Amniotic stem cell (primary cell): ENCODE measurements at places on chromosomes 6 and 20.
A peak's percentile ranks its signal among the peaks of the same experiment; 100 is the strongest.

DNA sequence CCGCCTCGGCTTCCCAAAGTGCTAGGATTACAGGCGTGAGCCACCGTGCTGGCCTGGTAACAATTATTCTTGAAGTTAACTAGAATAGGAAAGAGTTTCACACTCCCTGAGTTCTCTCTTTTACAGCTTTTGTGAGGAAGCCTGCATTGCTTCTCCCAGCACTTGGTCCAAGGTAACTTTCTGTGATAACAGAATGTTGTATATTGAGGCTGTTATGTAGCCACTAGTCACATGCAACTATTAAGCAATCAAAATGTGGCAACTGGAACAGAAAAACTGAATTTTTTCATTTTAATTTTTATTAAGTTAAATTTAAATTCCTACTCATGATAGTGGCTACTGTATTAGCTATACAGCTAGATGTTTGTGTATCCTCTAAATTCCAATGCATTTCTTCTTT, 2.5 kb downstream of the TRIM38 start:
- no peak for DNase-seq

DNA sequence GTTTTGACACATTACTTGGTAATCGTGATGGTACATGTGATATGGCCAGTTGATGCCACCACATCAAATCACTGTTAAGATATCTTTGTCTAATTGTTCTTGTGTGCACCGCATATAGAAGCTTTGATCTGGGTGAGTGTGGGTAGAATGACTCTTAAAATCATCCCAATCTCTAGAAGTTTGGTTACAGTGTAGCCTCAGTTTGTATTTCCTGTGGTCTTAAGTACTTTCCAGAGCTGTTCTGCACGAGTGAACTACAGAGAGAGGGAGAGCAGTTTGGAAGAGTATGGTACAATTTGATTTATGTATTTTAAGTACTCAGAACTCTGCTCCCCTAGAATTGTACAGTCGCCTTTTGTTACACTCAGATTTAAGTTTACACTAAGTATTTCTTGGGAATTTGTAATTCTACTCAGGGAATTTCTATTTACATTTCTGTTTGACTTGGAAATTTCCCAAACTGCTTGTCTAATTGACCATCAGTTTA, 37.5 kb downstream of the SNX9 start:
- no peak for DNase-seq

GRCh38 chr20:53104884-53105283, 132.7 kb downstream of the TSHZ2 start:
- DNase-seq, result no peak

- DNase-seq, result no peak
Observed at GRCh38 chr20:60976913-60977312, 275.1 kb upstream of the CDH4 start.

DNA sequence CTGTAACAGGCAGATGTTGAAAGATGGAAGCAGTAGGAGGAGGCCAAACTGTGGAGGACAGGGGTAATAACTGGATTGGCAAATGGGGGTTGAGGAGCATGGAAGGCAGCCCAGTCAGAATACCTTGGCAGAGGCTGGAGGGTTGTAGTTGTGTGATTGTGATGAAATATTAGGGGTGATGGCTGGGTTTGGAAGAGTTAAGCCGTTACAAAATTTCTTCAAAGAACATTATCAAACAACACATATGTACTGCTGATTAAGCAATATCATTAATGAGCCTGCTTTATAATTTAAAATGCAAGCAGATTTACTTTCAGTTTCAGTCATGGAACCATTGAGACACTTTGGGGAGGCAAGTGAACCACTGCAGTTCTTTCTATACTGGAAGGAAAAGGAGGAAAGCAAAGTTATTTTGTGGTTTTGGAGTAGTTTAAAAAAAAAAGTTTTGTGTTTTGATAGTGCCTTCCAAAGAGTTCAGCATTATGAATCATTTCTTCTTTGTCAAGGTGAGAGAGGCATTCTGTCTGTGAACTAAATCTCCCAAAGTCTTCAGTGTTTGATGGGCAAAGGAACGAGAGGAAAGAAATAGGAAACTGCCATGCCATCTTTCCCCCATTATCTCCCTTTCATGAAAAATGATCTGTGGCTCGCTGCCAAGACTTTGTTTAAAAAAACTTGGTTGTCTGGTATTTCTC, 20.7 kb downstream of the FOXO3 start:
- peak; percentile 39 for DNase-seq

GRCh38 chr20:4227085-4227821, 211.9 kb upstream of the RNF24 start:
- peak; percentile 13 for DNase-seq

- no peak for DNase-seq
Observed at GRCh38 chr6:90701146-90701781, 114.4 kb upstream of the MAP3K7 start.

DNA sequence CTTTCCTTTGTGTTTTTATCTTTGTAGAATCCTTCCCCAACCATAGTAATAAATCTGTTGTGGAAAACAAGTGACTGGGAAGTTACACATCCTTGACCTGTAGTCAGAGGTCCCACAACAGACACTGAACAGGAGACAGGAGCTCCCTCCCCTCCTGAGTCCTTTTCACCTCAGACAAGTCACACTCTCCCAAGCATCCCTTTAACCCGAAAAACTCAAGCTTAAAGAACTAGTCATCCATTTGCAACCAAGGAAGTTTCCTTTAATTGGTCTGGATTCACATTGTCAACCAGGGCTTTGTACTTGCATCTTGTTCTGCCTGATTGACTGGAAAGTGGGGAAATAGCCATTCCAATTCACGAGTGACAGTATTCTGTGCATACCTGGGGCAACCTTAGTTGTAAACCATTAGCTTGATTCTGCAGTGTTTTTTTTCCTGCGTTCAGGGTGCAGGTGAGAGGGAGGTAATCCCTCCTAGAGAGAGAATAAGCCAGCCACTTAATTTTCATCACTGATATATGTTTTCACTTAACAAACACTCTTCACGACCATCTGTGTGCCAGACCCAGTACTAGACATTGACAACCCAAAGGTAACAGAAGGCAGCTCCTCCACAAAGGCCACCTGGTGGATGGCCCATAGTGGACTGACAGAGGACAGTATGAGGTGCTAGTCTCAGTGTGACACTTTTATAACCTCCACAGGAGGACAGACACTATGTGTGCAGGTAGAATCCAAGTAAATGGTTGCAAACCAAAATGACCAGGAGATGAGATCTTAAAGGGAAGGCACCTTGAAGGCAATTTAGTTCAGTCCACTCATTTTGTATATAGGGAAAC, 112.4 kb downstream of the SLX4IP start:
- DNase-seq, result no peak

DNA sequence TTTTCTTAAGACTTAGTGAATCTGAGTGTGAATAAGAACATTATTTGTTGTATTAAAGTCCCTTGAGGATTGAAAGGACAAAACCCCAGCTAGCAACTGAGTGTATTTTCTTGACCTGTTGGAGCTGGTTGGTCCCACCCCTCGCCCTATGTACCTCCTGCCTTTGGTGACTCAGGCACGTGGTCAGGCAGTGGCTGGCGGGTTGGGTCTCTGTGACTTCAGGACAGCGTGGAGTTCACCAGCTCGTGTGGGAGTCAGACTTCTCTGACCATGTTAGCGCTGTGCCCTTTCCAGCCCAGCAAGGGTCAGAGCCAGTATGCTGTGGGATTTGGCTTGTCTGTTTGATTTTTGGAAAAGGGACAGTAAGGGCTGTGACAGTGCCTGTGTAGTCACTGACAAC, 93.7 kb downstream of the SSR1 start:
- no peak for DNase-seq

DNA sequence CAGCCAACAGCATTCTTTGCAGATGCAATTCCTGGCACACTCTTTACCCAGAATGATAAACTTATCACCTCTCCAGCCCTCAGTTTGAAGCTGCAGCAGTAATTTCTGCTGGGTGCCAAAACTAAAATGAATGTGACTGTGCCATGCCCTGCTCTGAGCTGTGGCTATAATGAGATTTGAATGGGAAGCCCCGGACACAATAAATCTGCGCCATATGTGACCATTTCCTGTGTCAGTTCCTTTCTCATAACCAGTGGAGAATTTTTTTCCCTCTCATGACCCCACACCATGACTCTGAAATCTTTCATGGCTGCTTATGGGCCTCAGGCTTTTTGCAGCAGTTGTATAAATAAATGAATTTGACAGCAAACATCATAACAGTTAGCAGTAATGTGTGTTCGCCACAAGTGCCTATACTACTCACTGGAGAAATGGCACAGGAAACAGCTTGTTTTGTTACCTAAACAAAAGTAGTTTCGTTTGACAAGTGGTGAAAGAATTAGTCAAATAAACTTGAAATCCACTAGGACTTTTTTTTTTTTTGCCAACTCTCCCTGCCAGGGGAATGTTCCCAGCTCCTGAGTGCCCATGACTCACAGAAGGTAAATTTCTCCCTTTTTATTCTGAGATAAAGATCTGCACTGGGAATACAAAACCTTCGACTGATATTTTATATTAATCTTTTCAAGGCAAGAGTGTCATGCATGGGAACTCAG, 408.4 kb downstream of the PKHD1 start:
- no peak for DNase-seq

DNA sequence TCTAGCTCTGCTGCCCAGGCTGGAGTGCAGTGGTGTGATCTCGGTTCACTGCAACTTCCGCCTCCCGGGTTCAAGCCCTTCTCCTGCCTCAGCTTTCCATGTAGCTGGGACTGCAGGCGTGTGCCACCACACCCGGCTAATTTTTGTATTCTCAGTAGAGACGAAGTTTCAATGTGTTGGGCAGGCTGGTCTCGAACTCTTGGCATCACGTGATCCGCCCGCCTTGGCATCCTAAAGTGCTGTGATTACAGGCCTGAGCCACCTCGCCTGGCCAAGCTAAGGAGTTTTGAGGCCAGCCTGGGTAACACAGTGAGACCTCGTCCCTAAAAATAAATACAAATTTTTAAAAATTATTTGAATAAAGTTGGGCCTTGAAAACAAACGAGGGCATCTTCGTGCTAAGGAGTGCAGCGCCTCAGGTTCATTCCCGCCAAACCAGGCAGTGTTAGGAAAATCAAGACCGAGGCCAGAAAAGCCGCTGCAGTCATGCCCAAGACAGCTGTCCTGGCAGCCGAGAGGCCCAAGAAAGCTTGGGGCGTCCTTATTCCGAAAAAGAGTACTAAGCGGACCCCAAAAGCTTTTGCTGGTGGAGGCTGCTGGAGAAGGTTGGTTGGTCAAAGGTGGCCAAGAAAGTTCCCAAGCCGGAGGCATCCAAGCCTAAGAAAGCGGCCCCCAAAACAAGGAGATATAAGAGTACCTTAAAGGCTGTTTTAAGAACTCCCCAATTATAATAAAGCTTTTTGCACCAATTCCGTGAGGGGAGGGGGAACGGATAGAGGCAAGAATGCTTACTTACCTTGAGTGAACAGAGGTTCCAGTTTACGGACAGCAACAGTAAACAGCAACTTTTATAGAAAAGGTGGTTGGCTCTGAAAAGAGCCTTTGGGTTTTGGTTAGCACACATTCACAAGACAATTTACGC, 109.0 kb downstream of the HFE start:
- no peak for DNase-seq

DNA sequence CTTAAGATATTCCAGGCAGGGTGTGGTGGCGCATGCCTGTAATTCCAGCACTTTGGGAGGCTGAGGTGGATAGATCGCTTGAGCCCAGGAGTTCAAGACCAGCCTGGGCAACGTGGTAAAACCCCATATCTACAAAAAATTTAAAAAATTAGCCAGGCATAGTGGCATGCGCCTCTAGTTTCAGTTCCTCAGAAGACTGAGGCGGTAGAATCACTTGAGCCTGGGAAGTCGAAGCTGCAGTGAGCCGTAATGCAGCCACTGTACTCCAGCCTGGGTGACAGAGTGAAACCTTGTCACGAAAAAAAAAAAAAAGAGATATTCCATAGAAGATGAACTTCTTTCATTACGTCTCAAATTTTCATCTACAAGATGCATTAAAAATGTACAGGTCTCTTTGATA, 46.7 kb upstream of the ISM1 start:
- no peak for DNase-seq

GRCh38 chr6:155130161-155130853, 133.5 kb upstream of the CLDN20 start:
- DNase-seq, result no peak

DNA sequence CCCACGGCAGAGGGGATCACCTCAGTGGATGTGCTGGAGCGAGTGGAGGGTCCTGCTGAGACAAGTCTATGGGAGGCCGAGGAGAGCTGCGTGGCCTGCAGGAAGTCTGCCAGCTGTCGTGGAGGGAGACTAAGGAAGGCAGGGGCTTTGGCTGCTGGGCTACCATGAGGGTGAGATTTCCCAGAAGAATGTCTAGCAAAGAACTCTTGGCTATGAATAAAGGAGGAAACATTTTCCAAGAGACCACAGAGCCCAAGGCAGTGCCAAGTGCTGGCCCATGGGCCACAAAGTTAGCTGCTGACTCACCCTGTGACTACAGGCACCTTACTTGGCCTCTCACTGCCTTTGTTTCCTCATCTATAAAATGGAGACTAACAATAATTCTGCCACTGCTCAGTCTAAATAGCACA, 73.4 kb downstream of the PRDM1 start:
- peak; percentile 30 for DNase-seq

DNA sequence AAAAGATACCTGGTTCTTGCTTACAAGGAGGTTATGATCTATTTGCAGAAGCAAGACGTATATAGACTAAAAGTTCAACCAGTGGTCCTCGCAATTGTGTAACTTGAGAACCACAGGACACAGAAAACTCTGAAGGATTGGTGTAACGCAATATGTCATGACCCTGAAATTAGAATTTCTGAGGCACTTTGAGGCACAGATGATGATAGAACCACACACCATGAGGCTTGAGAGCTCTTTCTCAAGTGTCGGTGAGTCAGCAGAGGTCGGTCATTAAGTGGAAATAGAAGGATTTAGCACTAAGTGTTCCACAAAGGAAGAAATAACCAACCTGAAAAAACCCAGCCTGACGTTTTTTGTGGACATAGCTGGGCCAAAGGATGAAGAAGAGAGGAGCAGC, 15.3 kb upstream of the CCN2 start:
- DNase-seq, result no peak

- peak; percentile 70 for DNase-seq
Observed at GRCh38 chr6:27890445-27891319, 21.5 kb downstream of the OR2B2 start.

DNA sequence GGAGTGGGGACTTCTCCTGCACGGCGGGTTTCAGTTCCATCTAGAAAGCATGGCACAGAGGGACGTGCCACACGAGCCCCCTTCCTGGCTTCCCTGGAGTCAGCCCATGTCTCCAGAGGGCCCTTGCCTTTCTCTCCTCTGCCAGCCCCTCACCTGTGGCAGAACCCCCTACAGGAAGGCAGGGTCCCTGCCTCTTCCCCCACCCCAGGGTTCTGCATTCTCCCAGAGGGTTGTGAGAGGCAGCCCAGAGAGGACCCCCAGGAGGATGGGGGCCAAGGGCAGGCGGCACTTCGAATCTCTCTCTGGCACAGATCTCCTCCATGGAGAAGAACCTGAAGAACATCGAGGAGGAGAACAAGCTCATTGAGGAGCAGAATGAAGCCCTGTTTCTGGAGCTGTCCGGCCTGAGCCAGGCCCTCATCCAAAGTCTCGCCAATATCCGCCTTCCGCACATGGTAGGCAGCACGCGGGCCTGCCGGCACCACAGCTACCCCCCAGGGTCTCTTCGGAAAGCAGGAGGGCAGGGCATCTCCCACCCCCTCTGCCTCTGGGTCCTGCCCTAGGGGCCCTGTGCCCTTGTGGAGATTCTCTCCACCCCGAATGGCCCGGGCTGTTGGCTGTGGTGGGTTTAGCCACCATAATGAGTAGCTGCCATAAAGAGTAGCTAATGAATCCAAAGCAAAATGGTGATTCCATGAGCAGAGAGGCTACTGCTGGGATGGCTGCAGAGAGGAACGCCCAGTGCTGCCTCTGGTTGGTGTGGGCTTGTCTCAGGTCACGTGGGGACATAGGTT, 15.9 kb upstream of the PCMTD2 start:
- no peak for DNase-seq

- DNase-seq, result no peak
Observed at GRCh38 chr6:48985025-48985424, 478.0 kb downstream of the MMUT start.
